ENCODE measurements at places on chromosomes 4 and X.

DNA sequence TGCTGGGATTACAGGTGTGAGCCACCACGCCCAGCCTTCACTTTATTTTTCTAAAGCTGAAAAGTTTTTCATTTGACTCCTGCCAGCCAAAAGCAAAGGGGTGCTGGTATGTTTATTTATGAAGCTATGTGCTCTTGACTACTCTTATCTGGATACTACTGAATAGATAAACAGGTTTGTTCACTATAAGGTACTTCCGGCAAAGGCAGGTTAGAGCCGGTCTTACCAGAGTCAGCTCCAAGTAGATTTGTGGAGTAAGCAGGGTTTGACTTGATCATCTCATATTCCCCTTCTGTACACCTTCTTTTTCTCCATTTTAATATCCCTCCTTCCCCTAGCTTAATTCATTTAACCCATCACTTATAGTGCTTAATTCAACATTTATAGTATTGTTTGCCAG, 175.4 kb upstream of the MBNL3 start:
- DNase-seq, result no peak

GRCh38 chrX:107978071-107978470, 4.1 kb downstream of the TEX13B start:
- no peak for DNase-seq

- DNase-seq, result no peak
Observed at GRCh38 chrX:113260474-113260873, 419.8 kb upstream of the AMOT start.

GRCh38 chr4:92599044-92599443, 295.3 kb downstream of the GRID2 start:
- DNase-seq, result no peak

- DNase-seq, result no peak
Observed at GRCh38 chrX:136936183-136936549, 55.6 kb upstream of the RBMX start.

DNA sequence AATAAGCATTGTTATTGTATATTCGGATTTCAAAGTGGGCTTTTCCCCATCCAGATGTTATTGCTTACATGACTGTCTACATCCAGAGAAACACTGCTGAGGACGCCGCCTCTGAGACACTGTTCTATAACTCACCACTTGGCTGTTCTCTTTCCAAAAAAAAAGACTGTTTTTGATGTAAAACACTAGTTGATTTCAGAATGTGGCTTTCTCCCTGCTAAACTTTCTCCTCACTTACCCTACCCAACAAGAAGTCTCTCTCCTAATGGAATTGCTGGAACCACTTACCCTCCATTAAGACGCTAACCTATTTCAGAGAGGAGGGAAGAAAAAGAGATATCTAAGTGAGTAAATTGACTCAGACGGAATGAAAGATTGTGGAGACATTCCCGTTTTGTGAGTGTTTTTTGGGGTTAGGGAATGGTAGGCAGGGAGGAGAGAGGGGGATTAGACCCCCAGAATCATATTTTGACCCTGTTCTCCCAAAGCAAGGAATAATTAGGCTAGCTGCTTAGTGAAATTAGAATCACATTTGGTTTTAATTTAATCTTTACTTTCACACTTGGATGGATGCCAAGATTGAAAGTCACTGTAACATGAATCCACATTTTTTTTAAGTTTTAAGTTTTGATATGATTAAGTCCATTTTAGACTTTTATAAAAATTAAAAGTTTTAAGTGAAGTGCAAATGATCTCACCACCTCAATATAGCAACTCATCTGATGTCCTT, 174.9 kb downstream of the CHIC2 start:
- peak; percentile 63 for DNase-seq

DNA sequence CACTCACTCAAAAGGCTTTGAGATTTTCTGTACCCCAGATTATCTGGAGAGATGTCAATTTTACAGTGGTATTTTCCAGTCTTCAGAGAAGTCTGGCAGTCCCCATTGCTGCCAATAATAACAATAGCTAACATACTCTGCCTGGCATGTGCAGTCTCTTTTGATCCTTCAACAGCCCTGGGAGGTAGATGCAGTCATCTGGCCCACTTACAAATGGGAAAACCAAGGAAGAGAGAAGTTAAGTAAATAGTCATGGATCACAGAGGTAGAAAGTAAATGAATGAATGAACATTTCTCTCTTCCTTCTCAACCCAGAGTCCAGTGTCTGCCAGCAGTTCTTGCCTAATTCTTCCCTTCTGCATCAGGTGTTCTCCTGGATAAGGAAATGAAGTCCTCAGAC, 113.0 kb upstream of the EDNRA start:
- no peak for DNase-seq

- peak; percentile 83 for DNase-seq
Observed at GRCh38 chrX:151984328-151984727, 9.9 kb upstream of the GABRE start.

- no peak for DNase-seq
Observed at GRCh38 chr4:85126991-85127591, 160.6 kb upstream of the WDFY3 start.

GRCh38 chr4:26076896-26077295, 162.9 kb downstream of the SMIM20 start:
- DNase-seq, result peak; percentile 28

- DNase-seq, result no peak
Observed at GRCh38 chrX:13257223-13258051, 62.4 kb downstream of the ATXN3L start.

DNA sequence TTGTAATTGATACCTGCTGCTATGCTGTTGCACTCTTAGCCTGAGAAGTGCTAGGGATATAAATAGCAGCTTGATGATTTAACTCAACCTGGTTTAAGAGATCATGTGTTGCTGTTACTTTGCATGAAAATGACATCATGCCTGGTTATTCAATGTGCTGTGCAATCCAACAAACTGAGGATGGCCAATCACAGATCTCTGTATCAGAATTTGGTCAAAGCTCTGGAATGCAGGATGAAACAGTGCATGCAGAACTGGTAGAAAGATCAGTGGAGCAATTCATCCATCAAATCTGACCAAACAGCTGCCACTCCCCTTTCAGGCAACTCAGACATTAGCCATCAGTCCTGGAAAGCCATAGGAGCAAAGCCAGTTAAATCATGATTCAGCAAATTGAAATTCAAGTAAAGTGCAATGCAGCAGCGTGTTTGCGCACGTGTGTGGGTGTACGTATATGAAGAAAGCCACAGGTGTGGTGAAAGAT, 160.3 kb upstream of the RASGEF1B start:
- DNase-seq, result peak; percentile 91

GRCh38 chr4:105967058-105967658, 71.9 kb downstream of the NPNT start:
- DNase-seq, result no peak

DNA sequence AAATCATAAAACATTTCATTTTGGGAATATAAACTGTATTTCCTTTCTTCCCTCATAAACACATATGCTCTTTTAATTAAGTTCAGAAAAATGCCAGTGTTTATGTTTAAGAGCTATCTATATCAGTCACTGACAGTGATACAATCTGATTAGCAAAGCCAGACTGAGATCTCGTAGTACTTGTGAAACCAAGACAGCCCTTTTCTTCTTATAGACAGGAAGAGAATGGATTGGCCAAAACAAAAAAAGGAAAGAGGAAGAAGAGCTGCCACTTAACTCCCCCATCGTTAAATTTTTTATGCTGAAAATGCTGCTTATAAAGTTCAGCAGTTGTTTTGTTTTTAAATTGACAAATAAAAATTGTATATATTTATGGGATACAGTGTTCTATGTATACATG, 87.4 kb downstream of the PLAC1 start:
- no peak for DNase-seq

- peak; percentile 30 for DNase-seq
Observed at GRCh38 chr4:153757407-153757806, 2.4 kb downstream of the RNF175 start.

DNA sequence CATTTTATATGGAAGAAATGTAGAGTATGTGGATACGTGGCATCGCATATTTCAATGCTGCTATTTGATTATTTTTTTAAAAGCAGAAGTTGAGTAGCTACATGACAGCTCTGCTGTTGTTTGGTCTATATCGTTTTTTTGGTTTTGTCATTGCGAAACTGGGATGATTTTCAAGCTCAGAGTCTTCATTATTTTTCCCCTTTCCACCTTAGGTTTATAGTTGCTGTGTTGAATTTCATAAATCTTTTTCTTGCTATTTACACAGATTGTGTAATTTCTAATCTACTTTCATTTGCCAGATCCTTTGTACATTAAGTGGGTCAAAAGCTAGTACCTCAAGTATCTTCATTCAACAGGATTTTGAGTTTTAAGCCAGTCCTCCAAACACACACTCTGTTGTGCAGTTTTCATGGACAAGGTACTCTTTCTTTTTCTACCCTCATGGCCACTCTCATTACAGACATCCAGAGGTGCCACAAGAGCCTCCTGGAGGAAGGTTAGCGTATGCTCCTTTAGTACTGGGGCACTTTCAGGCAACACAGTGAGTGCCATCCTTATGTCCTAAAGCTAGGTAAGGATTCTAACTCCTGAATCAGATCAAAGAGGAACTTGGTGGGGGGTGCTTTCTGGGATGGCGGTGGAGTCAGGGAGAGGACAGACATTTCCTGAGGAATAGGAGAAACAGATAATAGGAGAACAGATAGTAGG, 123.2 kb downstream of the FHIP1A start:
- no peak for DNase-seq

- DNase-seq, result no peak
Observed at GRCh38 chrX:48831136-48831908, 4.1 kb downstream of the PCSK1N start.

GRCh38 chr4:86959588-86960500, 25.0 kb downstream of the AFF1 start:
- no peak for DNase-seq

GRCh38 chr4:144721994-144722393, 76.0 kb downstream of the HHIP start:
- DNase-seq, result no peak

GRCh38 chr4:118836301-118837120, 585 bp upstream of the SEC24D start:
- peak; percentile 77 for DNase-seq

DNA sequence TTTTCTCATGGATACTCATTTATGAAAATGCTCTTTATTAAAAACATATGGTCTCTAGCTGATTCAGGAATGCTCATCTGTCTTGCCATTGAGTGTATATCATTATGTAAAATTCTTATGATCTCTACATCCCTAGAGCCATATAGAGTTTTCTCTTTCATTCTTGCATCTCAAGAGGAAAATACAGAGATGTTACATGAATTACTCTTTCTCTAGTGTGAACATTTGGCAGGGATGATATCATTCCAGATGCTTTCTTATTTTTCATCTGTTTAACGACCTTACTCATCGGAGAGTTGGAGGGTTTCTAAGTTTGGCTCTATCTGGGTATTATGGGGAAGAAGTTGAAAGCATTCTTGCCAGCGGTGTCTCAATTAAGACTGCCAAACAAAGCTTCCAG, 202.9 kb upstream of the SLC7A11 start:
- peak; percentile 85 for DNase-seq

- DNase-seq, result no peak
Observed at GRCh38 chr4:36677112-36677511, 395.7 kb downstream of the DTHD1 start.

DNA sequence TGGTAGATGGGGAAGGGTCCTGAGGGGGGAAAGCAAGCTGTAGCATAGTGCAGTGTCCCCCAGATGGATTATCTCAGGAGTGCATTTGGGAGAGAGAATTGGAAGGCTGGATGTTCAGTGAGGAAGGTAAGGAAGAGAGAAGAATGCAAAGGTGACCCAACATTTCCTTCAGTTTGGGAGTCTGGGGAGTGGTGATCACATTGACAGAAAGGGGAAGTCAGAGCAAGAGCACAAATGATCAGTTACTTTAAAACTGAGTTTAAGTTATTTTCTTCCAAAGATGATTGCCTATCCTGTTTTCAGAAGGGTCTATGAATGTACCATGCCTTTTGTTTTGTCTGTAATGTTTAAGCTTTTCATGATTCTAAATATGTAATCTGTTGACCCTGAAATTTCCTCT, 47.6 kb downstream of the ARHGAP10 start:
- no peak for DNase-seq

DNA sequence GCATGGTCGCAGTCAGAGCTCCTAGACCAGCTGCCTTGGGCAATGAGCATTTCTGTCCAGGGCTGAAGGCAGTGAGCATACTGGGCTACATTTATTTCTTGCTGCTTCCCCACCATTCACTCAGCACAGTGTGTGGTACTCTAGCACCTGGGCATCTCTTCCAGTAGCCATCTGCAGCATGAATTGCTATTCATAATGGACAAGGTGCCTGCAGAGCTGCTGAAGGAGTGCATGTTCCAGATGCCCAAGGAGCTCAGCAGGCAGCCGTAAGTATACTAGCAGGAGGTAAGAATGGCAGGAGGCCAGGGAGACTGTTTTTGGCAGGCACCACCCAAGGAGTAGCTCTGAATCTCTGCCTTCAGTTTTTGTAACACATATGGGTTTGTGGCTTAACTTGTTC, 110.4 kb upstream of the RXFP1 start:
- no peak for DNase-seq

GRCh38 chr4:10025230-10025806, 4.0 kb upstream of the SLC2A9 start:
- DNase-seq, result no peak

DNA sequence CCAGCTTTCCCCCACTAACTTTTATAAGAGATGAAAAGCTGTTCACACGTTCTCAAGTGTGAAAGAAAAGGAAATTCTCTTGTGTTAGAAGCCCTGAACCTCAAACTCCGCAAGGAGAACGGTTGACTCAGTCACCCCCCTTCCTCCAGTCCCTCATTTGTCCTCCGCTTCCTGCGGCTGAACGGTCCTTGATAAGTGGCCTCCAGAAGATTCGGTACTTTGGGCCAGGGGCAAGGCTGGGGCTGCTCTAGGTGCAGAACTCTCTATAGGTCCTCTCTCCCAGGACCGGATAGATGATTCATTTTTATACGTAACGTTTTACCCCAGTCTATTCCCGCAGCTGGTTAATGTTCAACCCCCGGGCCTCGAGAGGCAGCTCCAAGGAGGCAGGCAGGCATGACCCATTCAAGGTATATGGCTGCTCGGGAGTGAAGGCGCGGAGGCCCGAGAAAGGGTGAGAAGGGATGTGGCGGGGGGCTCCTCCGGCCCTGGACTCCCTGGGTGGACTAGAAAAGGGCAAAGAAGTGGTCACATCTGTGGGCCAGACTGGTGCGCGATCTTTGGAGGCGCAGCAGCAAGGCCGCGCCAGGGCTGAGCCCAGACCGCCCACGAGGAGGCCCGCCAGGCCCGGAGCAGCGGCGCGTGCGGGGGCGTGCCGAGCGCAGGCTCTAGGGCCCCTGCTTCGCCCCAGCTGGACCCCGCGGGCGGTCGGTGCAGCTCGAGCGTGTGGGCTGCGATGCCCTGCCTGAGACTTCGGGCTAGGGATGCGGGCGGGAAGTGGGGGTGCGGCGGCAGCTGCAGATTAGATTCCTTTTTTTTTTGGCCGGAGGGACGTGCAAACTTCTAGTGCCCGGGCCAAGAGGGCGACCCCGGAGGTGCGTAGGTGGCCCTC, 11.7 kb downstream of the PITX2 start:
- no peak for DNase-seq
